Stimulated activated CD4-positive, alpha-beta T cell treated with anti-CD3 and anti-CD28 coated beads, Interleukin-15, amount 100 ng/mL, for 1 hour (primary cell): ENCODE measurements at places on chromosomes 11 and 22.
A peak's percentile ranks its signal among the peaks of the same experiment; 100 is the strongest.

- DNase-seq = no peak
Measured at GRCh38 chr11:68948496-68948895, 32.3 kb downstream of the MRGPRD start.

DNA sequence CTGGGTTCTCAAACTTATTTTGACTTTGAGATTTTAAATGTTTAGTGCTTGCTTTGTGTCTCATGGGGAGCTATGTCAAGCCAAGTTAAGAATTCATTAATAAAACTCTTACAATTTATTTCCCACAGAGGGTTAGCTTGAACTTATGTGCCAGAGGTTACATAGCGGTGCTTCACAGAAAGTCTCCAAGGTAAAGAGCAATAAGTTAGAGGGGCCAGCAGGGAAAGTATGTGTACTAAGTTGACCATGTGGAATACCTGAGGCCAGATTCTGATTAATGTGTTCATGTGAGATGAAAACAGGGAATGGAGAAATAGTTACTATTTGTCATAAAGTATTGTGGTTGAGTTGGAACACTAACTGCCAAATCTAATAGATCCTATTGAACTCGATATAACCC is 149.3 kb downstream of the TMEM135 start:
- DNase-seq = no peak

GRCh38 chr11:117872420-117872961 is 4.0 kb downstream of the FXYD6 start:
- DNase-seq = no peak

DNA sequence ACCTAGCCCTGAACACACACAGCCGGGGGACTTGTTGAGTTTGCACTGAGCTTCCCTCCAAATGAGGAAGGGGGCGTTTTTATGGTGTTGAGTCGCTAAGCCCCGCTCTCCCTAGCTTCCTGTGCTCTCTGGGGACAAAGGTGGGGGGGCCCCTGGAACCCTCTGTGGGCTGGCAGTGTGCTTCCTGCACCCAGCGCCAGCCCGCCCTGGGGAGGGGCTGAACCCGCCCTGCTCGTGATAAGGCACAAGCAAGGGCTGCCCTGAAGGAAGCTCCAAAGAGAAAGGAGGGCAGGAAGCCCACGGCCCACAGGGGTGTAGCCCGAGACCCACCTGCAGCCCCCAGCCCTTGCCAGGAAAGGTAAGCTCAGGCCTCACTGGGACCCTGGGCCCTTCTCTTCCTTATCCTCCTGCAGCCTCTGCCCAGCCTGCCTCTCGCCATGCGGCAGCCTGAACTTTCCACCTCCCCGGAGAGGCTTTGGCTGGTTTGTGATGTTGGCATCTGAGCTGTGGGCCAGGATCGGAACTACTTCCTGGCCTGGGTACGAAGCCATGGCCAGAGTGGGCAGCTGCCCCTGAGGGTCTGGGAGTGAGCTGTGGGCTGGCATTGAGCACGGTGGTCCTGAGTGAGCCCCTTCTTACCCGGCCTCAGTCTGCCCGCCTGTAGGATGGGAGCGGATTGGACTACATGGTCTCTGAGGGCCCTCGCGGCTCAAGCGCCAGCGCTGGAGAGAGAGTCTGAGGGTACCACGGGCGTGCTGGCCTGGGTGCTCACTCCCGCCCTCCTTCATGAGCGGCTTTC is at the start of gene FERMT3:
TSS of gene FERMT3 (plus strand) at position 265 of the 799 bp plus-strand sequence. CDS start 644 bp downstream, outside the sequence.
- DNase-seq = peak; percentile 49

- DNase-seq = no peak
Measured at GRCh38 chr11:70470127-70470526, 71.8 kb downstream of the CTTN start.

DNA sequence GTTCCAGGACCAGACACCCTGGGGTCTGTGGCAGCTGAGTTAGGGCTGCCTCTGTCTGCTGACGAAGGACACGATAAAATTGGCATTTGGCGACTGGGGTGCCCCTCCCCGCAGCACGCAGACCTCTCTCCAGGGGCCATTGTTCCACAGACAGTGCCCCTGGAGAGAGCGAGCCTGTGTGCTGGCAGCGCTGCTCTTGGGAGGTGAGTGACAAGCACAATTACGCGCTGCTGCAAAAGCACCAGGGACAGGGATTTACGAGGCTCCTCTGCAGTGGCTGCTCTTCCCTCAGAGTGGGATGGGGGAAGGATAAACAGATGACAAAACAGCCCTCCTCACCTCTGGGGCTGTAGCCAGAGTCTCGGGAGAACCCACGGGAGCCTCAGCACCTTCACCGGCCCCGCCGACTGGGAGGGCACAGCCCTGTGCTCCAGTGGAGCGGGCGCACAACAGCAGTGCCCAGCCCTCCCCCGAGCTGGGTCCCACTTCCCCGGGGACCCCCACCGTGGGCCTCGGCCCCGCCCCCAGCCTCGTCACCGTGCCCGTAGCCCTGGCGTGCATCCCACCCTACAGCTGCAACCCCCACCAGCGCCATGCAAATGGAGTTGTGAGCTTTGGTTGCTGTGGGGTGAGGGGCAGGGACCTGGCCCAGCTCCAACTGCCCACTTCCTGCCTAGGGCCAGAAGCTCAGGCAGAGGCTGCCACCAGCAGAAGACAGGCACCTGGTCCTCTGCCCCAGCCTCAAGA is 19.6 kb downstream of the CHID1 start:
- DNase-seq = no peak

DNA sequence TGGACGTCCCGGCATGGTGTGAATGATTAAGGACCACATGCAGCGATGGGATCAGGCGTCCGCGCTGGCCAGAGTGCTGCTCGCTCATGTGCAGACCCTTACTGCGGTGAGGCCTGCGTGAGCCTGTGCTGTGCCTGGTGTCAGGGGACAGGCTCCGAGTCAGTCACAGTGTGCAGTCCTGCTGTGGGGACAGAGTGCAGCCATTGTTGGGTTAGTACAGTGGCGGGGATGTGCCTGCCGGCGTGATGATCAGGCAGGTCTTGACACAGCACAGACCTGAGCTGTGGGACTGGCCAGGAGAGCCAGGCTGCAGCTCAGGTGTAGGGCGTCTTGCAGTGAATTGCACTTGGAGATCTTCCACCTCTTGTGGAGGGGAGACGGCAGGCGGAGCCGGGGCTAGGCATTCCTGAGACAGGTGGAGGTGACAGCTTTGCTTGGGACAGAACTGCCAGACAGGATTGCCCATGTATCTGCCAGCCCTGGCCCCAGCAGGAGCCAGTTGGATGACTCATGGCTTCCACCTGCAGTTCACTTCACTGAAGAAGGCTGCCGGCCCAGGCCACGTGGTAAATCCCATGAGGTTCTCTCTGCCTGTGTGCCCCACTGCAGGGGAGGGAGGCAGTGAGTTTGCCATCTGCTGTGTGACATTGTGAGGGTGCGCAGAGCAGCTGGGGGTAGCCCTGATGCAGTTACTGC is 17.3 kb downstream of the TRMU start:
- no peak for DNase-seq

GRCh38 chr22:44143579-44143978 is 37.1 kb upstream of the PARVG start:
- no peak for DNase-seq

- DNase-seq = peak; percentile 43
Measured at GRCh38 chr11:124070915-124071622, 29.9 kb upstream of the OR10G7 start.

DNA sequence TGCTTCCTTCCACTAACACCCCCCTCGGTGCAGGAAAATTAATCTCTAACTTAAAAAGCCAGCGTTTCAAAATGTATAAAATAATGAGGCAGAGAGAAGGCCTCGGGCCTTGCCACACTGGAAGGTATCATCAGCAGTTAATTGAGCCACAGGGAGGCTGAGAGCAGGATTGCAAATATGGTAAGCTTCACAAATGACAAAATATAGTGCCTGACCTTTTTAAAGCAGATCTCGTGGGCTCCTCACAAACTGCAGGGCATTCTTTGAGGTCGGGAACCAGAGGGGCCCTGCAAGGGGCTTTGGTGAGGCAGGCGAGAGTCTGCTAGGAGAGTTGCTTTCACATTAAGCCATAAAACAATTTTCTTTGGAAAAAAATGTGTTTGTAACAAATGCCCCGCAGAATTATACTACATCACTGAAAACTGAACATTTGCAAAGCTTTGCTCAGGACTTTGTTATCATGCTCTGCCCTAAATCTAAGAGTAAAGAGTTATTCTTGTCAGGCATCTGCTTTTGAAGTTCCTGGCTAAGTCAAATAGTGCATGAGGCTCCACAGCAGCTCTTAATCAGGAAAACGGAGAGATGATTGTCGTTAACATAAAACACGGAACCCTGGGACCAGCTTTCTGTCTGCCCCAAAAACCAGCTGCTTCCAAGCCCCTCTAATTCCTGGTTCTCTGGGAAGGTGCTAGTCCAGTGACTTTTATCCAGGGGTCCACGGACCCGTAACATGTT is 61.4 kb upstream of the SYT13 start:
- no peak for DNase-seq

- no peak for DNase-seq
Measured at GRCh38 chr11:65606876-65607613, 7.0 kb downstream of the MAP3K11 start.

DNA sequence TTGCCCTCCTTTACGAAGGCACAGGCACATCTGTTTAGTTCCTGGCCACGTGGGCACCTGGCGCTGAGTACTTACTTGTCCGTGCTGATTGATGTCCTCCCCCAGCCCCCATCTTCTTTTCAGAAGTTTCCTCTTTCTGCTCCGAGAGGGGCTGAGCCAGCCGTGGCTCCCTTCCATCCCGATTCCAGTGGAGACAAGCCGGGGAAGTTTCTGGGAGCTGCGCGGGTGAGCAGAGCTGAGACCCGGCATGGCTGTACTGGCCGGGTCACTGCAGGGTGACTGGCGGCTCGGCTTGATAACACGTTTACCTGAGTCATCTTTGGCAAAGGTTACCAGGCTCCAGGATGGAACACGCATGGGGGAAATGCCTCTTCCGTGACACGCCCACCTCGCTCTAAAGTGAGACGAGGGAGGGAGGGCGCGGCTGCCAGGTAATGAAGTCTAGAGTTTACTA is 45.4 kb upstream of the ATXN10 start:
- DNase-seq = no peak

- DNase-seq = no peak
Measured at GRCh38 chr11:124961972-124962609, 8.1 kb downstream of the CCDC15 start.

DNA sequence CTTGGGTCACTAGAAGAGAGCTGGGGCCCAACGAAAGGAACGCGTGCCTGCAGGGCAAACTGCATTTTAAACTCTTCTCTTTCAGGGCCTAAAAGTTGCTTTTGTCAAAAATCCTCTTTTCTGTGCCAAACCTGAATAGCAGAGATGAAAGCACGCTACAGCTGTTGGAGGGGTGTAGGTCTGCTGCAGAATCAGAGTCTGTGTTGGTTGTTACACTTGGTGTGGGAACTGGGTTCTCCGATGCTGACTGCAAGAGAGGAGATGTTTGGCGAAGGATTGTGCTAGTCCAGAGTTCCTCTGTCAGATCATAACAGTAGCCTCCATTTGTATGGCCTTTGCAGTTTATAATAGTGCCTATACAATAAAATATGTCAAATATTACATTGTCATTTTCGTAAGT is 41.8 kb downstream of the BARX2 start:
- DNase-seq = no peak

DNA sequence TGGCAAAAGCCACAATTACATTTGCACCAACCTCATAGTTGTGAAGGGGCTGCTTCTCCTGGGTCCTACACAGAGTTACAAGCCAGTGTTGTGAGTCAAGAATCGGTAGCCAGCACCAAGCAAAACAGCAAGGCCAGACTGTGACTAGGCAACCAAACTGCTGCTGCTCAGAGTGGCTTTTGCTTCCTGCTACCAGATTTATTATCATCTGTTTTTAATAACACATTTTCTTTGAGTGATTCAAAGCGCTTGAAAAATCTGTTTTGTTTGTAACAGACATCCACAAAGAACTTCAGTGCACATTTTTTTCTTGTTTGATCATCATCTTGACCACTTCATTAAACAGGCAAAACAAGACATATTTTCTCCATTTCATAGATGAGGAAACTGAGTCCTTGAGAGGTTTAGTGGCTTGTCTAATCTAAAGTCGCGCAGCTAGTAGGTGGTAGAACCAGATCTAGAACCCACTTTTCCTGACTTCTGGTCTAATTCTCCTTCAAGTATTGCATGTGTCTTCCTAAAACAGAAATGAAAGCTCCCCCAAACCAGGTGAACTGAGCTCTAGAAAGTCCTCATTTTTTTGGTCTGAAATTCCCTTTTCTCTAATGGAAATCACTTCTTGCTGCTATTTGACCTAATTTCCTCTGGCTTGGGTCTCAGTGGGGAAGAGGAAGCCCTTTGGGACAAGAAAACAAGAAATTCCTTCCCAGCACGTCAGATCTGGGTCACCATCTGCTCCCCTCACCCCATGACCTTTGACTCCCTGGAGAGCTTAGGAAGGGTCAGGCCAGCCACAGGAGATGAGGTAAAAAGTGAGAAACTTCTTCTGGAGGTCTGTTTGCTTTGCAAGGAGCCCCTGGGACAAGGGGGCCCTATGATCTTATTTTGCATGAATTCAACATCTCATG is 39.9 kb downstream of the CWC15 start:
- DNase-seq = no peak

DNA sequence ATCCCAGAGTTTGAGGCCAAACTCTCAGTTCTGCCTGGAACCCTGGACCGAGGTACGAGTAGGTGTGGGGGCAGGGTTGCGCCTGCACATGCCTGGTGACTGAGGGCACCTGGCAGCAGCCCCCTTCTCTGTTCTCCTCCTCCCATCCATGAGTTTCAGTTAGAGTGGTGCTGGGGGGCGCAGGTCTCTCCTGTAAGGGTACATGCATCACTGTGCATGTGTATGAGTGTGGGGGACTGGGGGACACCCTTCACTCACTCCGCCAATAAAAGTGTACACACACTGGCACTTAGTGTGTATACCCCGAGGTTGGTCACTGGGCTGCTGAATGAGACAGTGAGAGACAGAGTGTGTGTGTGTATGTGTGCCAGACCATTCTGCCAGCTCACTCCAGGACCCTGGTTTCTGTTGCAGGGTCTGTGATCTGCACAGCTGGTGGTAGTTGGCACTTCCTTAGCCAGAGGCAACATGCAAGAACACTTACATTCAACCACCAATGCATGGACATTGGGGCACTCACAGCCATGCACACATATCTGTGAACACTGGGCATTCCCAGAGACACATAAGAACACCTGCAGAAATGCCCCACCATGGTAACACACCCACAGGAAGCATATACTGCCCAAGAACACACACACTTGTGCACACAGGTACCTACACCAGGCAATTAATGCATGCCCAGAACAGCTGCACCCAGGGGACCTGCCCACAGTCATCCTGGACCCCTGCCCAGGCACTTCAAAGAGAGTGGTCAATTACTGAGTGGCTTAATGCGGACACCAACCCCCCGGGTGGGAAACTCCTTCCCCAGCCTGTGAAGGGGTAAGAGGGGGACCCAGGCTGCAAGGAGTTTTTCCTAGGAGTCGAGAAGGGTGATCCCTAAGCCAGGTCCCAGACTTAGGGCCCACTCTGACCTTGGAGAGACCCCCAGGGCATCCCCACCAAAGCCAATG is 1.2 kb upstream of the NRXN2 start:
- no peak for DNase-seq
